ENCODE measurements at places on chromosomes 7 and 10. TPM values are rescaled to one million over a fixed set of nuclear protein-coding genes. Genes with fewer than 3 reads are reported as not detected.

FOXP2 gene
- total RNA-seq, result 11.8 TPM

CHST15 gene
- total RNA-seq, result 10.7 TPM

CFAP43 gene
- under 0.01 TPM for total RNA-seq

TMEM236 gene
- under 0.01 TPM for total RNA-seq

SSMEM1 gene
- not detected for total RNA-seq

SH3PXD2A gene
- 21.9 TPM for total RNA-seq

SRRM3 gene
- total RNA-seq, result 0.98 TPM

CYP2C19 gene
- total RNA-seq, result not detected

CCDC172 gene
- not detected for total RNA-seq

TMED4 gene
- 65.1 TPM for total RNA-seq

LLCFC1 gene
- total RNA-seq, result not detected

MKX gene
- total RNA-seq, result 0.20 TPM

TMEM178B gene
- total RNA-seq, result under 0.01 TPM

GARIN1A gene
- total RNA-seq, result 0.59 TPM

ZNF425 gene
- 2.2 TPM for total RNA-seq

UNCX gene
- not detected for total RNA-seq

TFEC gene
- under 0.01 TPM for total RNA-seq
